ENCODE measurements at places on chromosomes 7 and 10.
A peak's percentile ranks its signal among the peaks of the same experiment; 100 is the strongest.

- no peak for DNase-seq
Observed at GRCh38 chr10:113706623-113707022, 26.9 kb downstream of the CASP7 start.

GRCh38 chr7:5630670-5631069 is 150.8 kb downstream of the RNF216 start:
- DNase-seq, result no peak

DNA sequence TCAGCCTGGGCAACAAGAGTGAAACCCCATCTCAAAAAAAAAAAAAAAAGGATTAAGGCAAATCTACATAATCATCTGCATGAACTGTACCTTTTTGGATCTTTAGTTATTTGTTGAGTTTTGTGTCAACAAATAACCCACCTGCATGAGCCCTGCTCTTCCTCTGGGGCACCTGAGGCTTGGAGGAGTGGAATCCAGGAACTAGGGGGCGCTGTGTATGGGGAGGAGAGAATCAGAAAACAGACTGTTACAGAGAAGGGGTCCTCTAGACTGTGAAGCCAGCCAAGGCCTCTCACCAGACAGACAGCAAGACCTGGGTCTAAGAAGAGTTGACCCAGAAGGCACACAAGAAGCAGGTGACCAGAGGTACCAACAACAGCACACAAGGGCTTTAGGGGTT is 682.8 kb upstream of the NRP1 start:
- DNase-seq, result no peak

DNA sequence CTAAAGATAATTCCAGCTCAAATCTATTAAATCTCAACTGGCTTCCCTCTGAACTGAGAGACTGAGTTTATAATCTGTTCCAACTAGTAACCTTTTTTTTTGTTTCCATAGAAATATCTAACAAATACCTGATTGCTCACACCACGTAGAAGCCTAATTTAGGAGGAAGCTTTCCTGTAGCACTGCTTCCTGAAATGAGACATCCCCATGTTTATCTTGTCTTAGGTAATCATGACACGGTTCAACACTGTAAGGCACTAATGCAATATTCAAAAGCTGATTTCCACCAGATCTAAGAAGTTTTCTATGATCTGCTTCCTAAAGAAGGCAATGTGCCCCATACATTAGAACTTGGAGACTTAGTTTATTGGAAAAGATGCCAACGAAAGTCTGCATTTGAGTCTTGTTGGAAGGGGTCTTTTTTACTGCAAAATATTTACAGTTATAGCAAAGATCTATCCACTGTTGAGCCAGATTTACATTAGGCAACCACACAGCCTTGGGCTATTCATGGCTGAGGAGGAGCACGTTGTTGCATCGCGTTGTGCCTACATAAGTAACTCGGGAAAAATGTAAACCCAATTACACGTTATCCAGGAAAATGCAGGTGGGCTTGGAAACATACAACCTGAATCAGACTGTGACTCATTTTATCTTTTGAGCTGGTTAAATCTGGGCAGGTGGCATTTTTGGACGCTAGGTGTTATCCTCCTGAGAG is 66.3 kb downstream of the VIPR2 start:
- no peak for DNase-seq

- no peak for DNase-seq
Observed at GRCh38 chr7:91140982-91141381, 123.3 kb upstream of the FZD1 start.

- DNase-seq, result no peak
Observed at GRCh38 chr7:107029061-107029763, 15.3 kb upstream of the PRKAR2B start.

GRCh38 chr10:17383801-17384555 is 70.4 kb downstream of the ST8SIA6 start:
- no peak for DNase-seq

- DNase-seq, result peak; percentile 30
Observed at GRCh38 chr7:155276042-155276799, 21.5 kb upstream of the INSIG1 start.

DNA sequence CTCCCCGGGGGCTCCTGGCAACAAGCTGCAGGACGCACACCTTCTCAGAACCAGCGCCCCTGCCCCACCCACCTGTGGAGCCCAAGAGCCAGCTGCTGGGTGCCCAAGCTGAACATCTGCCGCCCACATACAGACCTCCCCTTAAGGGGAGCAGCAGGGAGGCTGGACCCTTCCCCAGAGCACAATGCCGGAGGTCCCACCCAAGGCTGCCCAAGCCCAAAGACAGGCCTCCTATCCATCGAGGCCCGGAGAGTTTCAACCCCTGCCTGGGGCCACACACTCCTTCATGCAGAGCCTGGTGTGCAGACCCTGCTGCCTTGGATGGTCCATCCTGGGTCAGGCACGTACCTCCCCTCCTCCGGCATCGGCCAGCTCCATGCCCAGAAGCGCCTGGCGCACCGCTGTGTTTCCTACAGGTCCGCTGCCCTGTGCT is 48.7 kb downstream of the VIPR2 start:
- DNase-seq, result peak; percentile 53

DNA sequence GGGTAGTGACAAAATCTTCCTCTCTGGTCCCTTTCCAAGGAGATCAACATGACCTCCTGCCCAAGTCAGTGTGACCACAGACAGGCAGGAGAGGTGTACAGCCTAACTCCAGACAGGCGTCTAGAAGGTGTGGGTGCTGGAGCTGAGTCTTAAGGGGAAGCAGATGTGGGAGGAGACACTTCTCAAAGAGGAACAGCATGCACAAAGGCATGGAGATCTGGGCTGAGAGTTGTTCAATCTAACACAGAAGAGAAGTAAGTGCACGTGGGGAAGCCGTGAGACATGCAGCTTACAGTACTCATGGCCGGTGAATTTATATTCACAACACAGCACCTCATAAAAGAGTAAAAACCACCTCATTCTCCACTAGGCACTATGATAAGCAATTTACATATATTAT is 23.8 kb upstream of the GSDME start:
- no peak for DNase-seq

- no peak for DNase-seq
Observed at GRCh38 chr7:102944241-102944640, 31.4 kb downstream of the LRRC17 start.
